ENCODE measurements at places on chromosomes 6 and 20. TPM values are rescaled to one million over a fixed set of nuclear protein-coding genes. Genes with fewer than 3 reads are reported as not detected.

The PGC gene
- not detected for total RNA-seq

The TOX2 gene
- total RNA-seq = not detected

DNA sequence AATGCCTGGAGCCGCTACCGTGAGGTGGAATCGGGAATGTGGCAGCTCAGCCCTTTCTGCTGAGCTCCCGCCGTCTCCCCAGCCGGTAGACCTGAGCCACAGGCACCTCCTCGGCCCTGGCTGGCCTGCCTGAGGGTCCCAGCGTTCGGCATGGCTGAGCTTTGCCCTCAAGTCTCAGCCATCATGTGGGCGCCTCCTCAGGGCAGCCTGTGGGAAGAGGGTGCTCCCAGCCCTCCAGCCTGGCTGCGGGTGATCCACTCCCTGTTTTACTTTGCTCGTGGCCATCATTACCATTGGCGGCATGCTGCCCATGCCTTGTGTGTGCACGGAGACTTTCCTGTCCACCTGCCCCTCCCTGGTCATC is 329.7 kb downstream of the CDH4 start:
- no peak overlapping the region for H3K27ac ChIP-seq
- no peaks in the 10 kb centered on the region for H3K36me3 ChIP-seq
- no peaks in the 10 kb centered on the region for H3K27me3 ChIP-seq
- H3K4me1 ChIP-seq = no peaks in the 10 kb centered on the region
- DNase-seq = no peak
- H3K4me3 ChIP-seq = no peak overlapping the region

DNA sequence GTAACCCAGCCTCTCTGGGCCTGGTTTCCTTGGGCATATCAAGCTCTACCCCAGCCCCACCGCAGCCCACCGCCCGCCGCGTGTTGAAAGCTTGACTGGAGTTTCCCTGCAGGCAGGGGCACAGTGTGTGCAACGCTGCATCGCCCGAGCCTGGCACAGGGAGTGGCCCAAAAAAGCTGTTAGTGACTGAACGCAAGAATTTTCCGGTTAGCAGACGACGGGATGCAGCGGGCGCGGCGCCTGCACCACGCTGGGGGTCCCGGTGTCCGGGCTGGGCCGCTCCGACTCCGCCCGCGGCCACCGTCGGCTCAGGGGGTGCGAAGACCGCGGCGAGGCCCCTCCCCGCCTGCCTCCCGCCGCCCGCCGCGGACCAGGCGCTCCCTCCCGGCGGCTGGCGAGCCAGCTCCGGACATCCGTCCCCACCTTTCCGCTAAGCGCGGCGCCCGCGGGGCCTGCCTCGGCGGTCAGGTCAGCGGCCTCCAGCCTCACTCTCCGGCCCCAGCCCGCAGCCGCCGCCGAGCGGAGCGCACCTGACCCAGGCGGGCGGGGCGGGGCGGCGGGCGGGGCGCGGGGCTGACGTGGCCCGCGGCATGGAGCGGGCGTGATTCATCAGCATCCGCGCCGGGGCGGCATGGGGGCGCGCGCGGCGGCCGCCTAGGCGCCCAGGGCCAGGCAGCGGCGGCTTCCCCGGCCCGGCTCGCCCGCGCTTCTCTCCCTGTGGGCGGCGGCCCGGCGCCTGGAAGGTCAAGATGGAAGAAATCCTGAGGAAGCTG is at the start of gene ARFGEF3:
TSS of gene ARFGEF3 (plus strand) at position 602 of the 773 bp plus-strand sequence. CDS start at position 750, 148 bp downstream.
- no peak within 1 kb of the TSS for H3K27ac ChIP-seq
- H3K27me3 ChIP-seq = peaks cover 25% of the 10 kb centered on the region
- peak; percentile 85 for DNase-seq
- peak within 1 kb of the TSS; percentile 96 for H3K4me3 ChIP-seq

- H3K36me3 ChIP-seq = no peaks in the 10 kb centered on the region
- peaks cover 4% of the 10 kb centered on the region for H3K4me1 ChIP-seq
- no peaks in the 10 kb centered on the region for H3K27me3 ChIP-seq
- no peak overlapping the region for H3K4me3 ChIP-seq
- no peak for DNase-seq
Observed at GRCh38 chr6:20084411-20084810, 127.9 kb downstream of the MBOAT1 start.

The GJA10 gene
- total RNA-seq = not detected

DNA sequence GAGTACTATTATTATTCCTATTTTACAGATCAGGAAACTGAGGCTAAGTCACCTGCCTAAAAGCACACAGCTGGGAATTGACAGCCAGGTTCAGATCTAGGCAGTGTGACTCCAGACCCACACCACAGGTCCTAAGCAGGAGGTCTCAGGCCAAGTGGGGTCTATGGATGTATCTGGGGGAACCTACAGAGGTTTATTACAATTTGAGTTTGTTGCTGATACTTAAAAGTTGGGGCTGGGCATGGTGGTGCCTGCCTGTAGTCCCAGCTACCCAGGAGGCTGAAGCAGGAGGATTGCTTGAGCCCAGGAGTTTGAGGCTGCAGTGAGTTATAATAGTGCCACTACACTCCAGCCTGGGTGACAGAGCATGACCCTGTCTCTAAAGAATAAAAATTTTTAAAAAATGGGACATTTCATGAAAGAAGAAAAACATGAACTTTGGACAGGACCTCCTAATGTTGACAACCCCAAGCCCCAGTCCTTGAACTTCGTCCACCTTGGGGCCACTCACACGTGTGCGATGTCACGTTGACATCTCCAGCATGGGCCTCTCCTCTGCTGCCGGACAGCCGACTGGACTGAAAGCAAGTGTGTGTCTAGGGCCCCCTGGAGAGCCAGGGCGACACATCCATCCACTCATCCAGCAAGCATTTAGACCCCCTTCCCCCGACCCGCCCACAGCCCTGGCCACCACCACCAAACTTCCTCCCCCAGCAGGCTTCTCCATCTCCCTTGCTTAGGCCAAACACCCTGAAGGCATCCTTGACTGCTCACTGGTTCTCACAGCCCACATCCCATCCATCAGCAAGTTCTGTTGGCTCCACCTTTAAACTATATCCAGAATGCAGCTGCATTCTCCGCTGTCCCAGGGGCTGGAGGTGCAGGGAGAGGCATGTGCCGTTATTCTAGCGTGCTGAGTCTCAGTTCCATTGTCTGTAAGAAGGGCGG is 40.0 kb downstream of the NOL4L start:
- H3K27ac ChIP-seq = no peak overlapping the region
- DNase-seq = no peak
- no peaks in the 10 kb centered on the region for H3K27me3 ChIP-seq

The KCNK16 gene
- total RNA-seq = not detected

The KCNG1 gene
- total RNA-seq = 11.4 TPM

GRCh38 chr6:162817196-162817595 is 89.4 kb downstream of the PACRG start:
- H3K36me3 ChIP-seq = no peaks in the 10 kb centered on the region
- DNase-seq = no peak
- H3K4me1 ChIP-seq = no peaks in the 10 kb centered on the region
- H3K27ac ChIP-seq = no peak overlapping the region
- no peaks in the 10 kb centered on the region for H3K27me3 ChIP-seq

DNA sequence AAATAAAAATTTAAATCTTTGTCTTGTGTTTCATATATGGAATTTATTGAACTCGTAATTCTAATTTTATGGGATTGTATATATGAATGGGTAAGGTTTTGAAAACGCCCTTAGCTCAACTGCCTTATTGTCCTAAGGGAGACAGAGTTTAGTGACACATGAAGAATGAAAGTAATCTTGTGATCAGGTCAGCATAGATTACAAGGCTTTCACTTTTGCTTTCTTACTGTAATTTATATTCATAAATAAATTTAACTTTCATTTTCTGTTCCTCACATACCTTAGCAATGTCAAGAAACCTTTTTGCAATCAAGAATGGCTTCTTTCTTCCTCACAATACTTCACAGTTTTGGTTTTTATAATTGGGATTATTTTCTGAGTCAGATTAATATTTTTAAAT is 14.4 kb downstream of the KPNA5 start:
- no peak overlapping the region for H3K27ac ChIP-seq
- peaks cover 20% of the 10 kb centered on the region for H3K36me3 ChIP-seq
- no peak overlapping the region for H3K4me3 ChIP-seq
- peaks cover 11% of the 10 kb centered on the region for H3K4me1 ChIP-seq
- DNase-seq = no peak
- no peaks in the 10 kb centered on the region for H3K27me3 ChIP-seq

DNA sequence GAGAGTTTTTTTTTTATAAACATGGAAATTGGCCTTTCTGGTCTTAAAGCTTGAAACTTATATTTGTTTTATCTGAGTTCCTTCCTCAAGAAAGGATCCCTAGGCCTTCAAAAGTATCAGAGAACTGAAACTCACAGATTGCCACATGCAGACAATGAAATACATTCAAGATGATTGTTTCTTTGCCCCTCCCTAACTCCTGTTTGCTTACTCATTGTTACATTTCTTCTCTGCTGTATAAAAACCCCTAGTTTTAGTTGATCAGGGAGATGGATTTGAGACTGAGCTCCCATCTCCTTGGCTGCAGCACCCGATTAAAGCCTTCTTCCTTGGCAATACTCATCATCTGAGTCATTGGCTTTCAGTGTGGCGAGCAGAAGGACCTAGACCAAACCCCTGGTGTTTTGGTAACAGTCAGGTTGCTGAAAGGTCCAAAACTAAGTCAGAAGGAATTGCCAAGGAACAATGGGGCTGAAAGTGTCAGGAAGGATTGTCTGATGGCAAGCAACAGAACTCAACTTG is 132.3 kb upstream of the SULF2 start:
- DNase-seq = no peak
- H3K4me1 ChIP-seq = no peaks in the 10 kb centered on the region
- no peak overlapping the region for H3K4me3 ChIP-seq
- H3K27ac ChIP-seq = no peak overlapping the region
- no peaks in the 10 kb centered on the region for H3K27me3 ChIP-seq

DNA sequence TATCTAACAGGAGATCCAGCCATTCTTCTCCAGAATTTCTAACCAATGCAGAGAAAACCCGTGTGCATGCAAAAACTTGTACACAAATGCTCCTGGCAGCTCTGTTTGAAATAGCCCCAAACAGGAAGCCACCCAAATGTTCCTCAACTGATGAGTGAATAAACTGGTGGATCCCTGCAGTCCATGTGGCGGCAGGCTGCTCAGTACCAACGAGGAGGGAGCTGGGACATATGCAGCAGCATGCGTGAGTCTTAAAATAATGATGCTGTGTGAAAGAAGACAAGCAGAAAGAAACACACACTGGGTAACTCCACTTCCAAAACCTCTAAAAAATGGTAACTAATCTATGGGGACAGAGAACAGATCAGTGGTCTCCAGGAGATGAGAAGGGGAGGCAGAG is 542.1 kb upstream of the AGPAT4 start:
- H3K4me3 ChIP-seq = no peak overlapping the region
- H3K36me3 ChIP-seq = no peaks in the 10 kb centered on the region
- DNase-seq = no peak
- H3K27ac ChIP-seq = no peak overlapping the region
- no peaks in the 10 kb centered on the region for H3K27me3 ChIP-seq

- H3K27ac ChIP-seq = no peak overlapping the region
- no peaks in the 10 kb centered on the region for H3K36me3 ChIP-seq
- H3K4me3 ChIP-seq = no peak overlapping the region
Observed at GRCh38 chr6:20704325-20705025, 170.2 kb downstream of the CDKAL1 start.

DNA sequence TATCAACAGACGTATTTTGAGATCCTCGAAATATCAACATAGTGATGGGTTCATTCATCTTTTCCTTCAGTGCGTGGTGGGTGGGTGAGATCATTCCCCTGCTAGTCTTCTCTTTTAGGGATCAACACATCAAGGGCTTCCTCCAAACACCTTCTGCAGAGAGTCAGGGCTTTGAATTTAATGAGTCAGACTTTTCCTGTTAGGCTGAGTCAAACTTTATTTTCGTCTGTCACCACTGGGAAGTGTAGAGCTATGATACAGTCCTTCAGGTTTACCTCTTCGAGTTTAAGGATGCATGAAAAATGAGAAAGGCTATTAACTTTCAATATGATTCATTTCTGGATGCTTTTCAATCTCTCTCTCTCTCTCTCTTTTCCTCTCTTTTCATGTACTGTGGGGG is 189.1 kb downstream of the BMP2 start:
- no peaks in the 10 kb centered on the region for H3K4me1 ChIP-seq
- no peak for DNase-seq
- H3K27me3 ChIP-seq = no peaks in the 10 kb centered on the region
- H3K27ac ChIP-seq = no peak overlapping the region
- no peak overlapping the region for H3K4me3 ChIP-seq

DNA sequence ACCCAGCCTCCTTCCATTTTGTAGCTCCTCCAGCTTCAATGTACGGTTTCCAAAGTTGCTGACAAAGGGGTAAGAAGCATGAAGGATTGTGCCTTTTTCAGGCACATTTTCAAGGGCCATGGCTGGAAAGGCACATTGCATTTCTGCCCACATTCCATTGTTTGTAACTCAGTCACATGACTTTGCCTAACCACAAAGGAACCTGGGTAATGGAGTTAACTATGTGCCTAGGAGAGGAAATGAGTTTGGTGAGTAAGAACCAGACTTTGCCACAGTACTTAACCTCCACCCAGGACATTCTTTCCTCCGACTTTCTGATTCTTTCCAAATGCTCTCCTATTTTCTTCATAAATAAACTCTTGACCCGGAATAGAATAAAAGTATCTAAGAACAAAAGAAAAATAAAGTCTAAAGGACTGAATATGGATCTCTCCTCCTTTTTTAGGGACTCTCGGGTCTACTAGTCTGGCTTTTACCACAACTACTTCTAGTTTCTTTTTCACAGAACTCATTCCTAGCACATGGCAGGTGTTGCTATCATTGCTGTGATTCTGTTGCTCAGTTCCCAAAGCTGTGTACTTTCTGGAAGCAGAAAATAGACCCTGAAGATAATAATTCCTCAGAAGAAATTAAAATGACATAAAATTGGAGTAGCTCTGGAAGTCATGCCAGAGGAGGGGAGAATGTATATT is 81.5 kb upstream of the ISM1 start:
- H3K27ac ChIP-seq = no peak overlapping the region
- no peak for DNase-seq

DNA sequence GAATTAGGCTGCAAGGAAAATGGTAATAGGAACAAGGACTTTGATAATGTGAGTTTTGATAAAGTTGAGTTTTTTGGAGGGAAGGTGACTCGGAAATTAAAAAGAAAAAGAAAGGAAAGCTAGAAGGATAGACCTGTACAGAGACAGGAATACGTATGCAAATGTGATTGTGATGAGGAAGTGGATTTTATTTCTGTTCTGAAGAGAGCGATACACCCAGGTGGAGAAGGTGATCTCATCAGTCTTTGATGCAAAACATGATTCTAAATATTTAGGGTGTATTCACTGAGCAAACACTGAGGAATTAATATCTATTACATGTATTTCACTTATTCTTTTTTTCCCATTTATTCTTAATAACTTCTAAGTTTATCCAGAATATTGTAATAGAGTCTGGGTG is 9.2 kb upstream of the PLEKHG1 start:
- H3K4me3 ChIP-seq = no peak overlapping the region
- no peak for DNase-seq
- peaks cover 8% of the 10 kb centered on the region for H3K4me1 ChIP-seq
- H3K27me3 ChIP-seq = peaks cover 27% of the 10 kb centered on the region
